Activated naive CD8-positive, alpha-beta T cell treated with anti-CD3 and anti-CD28 coated beads, Interleukin-2, amount 50 U/mL, for 24 hours (primary cell): ENCODE measurements at places on chromosomes 11 and 22.

- DNase-seq, result no peak
Observed at GRCh38 chr11:128472128-128473089, 114.9 kb downstream of the ETS1 start.

- DNase-seq, result no peak
Observed at GRCh38 chr22:36455571-36456463, 25.6 kb downstream of the TXN2 start.

- peak; percentile 54 for DNase-seq
Observed at GRCh38 chr22:36339171-36340065, 48.3 kb downstream of the MYH9 start.

DNA sequence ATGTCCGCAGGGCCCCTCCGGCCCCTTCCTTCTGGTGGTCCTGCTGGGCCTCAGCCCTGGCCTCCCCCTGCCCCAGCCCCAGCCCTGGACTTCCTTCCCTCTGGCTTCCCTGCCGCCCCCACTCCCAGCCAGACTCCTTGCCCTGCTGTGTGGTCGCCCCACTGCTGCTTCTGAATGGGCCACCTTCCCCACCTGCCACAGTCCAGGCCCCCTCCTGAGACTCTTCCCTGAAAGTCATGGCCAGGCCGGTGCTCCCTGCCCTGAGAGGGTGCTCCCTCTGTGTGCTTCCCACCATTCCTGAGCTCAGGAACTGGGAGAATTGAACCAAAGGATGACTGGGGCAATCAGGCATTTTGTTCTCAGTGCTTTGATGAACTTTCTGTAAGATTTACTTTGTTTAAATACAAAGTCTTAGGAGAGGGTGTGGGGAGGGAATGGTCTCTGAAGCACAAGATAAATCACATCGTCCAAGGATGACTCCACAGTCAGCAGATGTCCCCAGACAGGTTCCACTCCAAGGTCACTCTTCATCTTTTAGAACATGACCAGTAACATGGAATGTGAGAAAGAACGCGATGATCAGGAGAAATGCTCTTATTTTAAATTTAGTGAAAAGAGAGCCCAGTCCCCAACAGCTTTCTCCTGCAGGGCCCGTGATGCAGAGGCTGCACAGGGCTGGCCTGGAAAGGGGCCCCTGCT, 774 bp downstream of the APOBEC3D start:
- DNase-seq, result no peak

DNA sequence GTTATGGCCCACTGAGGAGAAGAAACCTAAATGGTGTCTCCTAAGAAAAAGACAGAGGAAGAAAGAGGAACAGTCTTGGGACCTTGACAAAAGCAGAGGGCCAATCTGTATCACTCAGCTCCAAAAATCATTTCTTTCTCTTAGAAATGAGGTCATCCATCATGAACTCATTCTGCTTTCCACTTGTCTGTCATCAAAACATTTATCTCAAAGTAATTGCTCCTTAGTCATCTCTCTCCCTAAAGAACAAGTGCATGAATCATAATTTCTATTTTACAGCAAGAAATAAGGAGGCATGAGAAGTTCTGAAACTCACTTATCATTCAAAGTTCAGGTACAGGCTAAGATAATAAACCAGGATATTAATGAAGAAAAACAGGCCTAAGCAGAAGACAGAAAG, 375.6 kb downstream of the KCNA4 start:
- no peak for DNase-seq

DNA sequence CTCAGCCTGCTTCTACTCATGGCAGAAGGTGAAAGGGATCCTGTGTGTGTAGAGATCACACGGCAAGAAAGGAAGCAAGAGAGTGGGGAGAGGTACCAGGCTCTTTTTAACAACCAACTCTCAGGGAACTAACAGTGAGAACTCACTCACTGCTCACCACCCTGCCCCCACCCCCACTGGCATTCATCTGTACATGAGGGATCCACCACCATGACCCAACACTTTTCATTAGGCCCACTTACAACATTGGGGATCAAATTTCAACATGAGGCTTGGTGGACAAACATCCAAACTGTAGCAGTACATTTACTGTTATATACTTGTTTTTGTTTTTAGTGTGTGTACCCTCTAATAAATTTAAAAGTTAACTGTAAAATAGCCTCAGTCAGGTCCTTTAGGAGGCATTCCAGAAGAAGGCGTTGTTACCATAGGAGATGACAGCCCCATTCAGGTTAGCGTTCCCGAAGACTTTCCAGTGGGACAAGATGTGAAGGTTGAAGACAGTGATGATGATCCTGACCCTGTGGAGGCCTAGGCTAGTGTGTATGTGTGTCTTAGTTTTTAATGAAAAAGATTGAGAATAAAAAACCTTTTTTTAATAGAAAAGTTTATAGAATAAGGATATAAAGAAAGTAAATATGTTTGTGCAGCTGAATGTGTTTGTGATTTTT, 11.3 kb downstream of the CUL5 start:
- DNase-seq, result no peak

DNA sequence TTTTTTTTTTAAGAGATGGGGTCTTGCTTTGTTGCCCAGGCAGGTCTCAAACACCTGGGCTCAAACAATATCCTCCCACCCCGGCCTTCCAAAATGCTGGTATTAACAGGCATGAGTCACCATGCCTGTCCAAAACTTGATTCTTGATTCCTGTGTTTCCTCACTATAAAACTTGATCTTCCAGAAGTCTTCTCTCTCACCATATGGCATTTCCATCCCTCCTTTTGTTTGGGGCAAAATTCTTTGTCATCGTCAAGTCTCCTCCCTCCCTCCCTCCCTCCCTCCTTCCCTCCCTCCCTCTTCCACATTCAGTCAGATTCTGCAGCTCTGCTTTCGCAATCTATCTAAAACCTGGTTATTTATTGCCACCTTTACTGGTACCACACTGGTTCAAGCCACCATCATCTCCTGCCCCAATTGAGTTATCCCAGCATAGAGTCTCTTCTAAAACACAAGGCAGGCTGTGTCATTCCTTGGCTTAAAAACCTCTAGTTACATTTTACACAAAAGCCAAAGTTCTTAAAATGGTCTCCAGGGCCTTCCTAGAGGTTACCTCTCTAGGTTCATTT, 65.0 kb upstream of the HORMAD2 start:
- DNase-seq, result no peak

DNA sequence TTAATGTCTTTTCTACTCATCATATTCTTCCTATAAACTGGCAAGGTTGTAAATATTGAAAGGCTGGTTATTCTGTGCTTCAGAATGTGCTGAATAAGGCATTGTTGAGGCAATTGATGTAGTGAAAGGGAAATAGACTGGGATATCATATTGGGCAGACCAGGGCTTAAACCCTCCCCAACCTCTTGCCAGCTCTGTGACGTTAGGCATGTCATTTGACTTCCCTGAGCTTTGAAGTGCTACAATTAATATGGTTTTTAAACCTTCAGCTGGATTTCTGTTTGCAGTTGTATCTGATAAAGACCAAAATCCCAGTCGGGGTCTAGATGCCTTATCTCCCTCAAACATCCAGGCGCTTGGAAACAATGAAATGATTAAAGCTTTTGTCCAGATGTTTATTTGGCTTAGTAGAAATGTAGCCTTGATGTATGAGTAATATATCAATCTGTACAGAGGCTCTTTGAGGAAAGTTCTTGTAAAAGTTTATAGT, 208.1 kb downstream of the DBX1 start:
- no peak for DNase-seq

DNA sequence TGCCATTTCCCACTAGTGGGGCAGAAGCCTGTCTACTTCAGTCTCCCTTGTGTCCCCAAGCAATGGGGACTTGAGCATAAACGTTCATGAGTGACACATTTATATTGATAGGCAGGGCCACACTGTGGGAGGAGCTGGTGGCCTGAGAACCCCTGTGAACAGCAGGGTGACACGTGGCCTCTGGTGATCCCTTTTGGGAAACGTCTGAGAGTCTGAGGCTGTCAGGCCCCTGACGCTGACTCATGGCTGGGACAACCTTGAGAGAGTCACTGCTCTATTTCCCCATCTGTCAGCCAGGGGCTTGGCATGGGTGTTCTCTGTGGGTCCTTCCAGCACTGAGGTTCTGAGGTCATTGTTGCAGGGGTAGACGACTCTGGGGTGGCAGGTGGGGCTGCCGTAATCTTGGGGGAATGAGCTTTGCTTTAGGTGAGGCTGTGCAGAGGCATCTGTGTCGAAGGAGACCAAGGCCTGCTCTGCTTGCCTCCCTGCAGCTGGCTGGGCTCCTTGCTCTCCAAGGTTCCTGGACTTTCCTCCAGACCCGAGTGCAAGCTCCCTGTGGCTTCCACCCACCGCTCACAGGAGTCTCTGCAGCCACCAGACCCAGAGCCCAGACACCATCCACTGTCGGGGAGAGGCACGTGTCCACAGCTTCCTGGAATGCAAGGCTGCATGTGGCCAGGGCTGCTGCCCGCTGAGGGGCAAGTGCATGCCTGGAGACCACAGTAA, 54.7 kb downstream of the SMIM38 start:
- DNase-seq, result peak; percentile 18

GRCh38 chr22:44086271-44087088, 62.4 kb downstream of the PARVB start:
- no peak for DNase-seq

DNA sequence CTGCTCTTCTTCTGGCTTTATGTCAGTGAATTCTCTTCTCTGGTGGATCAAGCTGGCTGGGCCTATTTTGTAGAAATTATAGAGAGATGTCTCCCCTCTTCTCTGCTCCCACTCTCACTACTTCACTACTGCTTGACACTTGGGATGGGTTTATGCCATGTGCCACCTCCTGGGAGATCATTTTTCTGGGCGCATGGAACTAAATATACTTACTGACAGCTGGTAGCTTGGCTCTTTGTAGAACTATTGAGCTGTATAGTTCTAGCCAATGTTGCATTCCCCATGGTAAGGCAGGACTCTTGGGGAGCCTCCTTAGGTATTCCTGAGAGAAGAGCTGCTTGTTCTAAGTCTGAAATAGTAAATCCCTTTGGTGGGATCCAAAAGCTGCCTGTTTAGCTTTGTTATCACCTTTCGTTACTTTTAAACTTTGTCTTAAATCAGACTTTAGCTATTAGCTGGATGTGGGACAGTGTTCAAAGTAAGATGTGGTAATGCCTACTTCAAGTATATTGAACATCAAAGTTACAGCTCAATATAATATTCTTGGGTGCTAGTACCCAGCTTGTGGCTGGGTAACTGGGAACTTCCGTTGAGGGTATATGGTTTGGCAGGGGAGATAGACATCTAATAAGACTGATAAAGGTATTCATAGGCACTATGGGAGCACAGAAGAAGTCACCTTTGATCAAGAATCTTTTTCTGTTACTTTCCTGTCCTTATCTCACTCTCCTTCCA, 87.5 kb upstream of the RRM1 start:
- DNase-seq, result no peak

GRCh38 chr22:42437488-42438292, 5.5 kb upstream of the NFAM1 start:
- DNase-seq, result peak; percentile 83

- no peak for DNase-seq
Observed at GRCh38 chr11:117618982-117619355, 178.0 kb downstream of the DSCAML1 start.

GRCh38 chr22:42247596-42247995, 22.9 kb downstream of the TCF20 start:
- no peak for DNase-seq

GRCh38 chr11:93817426-93818348, 32.7 kb downstream of the VSTM5 start:
- DNase-seq, result no peak

GRCh38 chr11:109970516-109971183, 122.5 kb upstream of the ZC3H12C start:
- no peak for DNase-seq

GRCh38 chr11:131748151-131749050, 378.0 kb downstream of the NTM start:
- peak; percentile 45 for DNase-seq

GRCh38 chr22:42217019-42217751, 53.3 kb downstream of the TCF20 start:
- DNase-seq, result no peak

DNA sequence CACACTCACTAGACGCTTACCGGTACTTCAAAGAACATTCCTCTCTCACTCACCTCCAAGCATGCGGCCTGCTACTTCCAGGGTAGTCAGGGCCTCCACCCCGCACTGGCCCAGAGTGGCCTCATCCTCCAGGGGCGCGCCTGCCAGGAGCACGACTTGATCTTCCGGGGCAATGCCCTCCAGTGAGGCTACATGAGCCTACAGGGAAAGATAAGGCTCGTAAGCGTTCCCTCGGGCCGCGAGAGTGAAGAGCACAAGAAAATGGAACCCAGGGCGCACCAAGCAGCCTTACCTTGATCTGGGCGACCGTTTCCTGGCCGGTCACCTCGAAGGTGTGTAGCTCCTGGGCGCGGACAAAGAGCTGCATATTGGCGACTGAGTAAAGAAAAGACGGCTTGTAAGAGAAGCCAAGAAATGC, 478 bp downstream of the FAU start:
- peak; percentile 32 for DNase-seq

- no peak for DNase-seq
Observed at GRCh38 chr22:43852573-43853327, 9.6 kb downstream of the SULT4A1 start.

DNA sequence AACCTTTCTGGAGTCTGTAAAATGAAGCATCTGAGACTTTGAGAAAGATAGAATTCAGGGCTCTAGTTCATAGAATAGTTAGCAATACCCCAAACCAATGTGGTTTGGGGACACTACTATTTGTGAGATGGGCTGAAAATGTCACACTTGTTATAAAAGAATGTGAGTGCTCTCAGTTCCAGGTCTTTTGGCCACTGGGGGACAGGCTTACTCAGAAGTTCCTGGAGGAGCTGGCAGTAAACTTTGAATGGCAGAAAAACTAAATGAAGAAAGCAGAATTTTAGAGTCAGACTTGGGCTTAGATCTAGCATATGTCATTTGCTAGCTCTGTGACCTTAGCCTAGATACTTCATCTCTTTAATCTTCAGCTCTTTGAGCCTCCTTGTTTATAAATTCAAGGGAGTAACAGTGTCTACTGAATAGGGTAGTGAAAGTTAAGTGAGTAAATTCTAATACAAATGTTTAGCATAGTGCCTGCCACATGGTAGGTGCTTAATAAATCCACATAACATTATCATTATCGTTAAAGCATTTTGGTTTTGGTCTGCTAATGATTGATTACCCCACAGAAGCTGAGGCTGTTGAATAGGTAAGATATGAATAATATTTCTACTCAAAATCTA, 3.7 kb downstream of the LYVE1 start:
- no peak for DNase-seq

- DNase-seq, result peak; percentile 8
Observed at GRCh38 chr11:71543866-71544265, 4.4 kb upstream of the KRTAP5-9 start.

GRCh38 chr11:83157594-83158356, 844 bp downstream of the PCF11 start:
- DNase-seq, result peak; percentile 56

GRCh38 chr11:60370811-60371298, 7.5 kb upstream of the MS4A7 start:
- no peak for DNase-seq

GRCh38 chr11:32101791-32102190, 10.9 kb downstream of the RCN1 start:
- no peak for DNase-seq

GRCh38 chr11:35717520-35717919, 54.9 kb downstream of the TRIM44 start:
- DNase-seq, result no peak
